ENCODE measurements at places on chromosomes 1 and 21. TPM values are rescaled to one million over a fixed set of nuclear protein-coding genes. Genes with fewer than 3 reads are reported as not detected.

Gene ADAMTS5
- 2.2 TPM for polyA plus RNA-seq

Gene LAD1
- 74.4 TPM for polyA plus RNA-seq

Gene FCRL5
- 0.76 TPM for polyA plus RNA-seq

Gene PEA15
- 69.4 TPM for polyA plus RNA-seq

Gene SAMSN1
- 10.5 TPM for polyA plus RNA-seq

Gene INKA2
- 2.1 TPM for polyA plus RNA-seq

Gene GIPC2
- polyA plus RNA-seq: 4.0 TPM

Gene GNAT2
- 0.43 TPM for polyA plus RNA-seq

Gene CHRNB2
- 0.12 TPM for polyA plus RNA-seq

- DNase-seq: no peak
- no peak overlapping the region for H3K4me3 ChIP-seq
- H3K27ac ChIP-seq: no peak overlapping the region
- peaks cover 48% of the 10 kb centered on the region for H3K27me3 ChIP-seq
- H3K36me3 ChIP-seq: no peaks in the 10 kb centered on the region
- H3K4me1 ChIP-seq: no peaks in the 10 kb centered on the region
These were observed 272.1 kb downstream of the FAM72C start for GRCh38 chr1:143699731-143700130.

GRCh38 chr21:29080454-29080941, 7.0 kb upstream of the CCT8 start:
- H3K4me1 ChIP-seq: peaks cover 35% of the 10 kb centered on the region
- DNase-seq: no peak
- H3K27ac ChIP-seq: peak overlapping the region; percentile 42
- no peaks in the 10 kb centered on the region for H3K36me3 ChIP-seq

- H3K4me1 ChIP-seq: peaks cover 3% of the 10 kb centered on the region
- H3K27ac ChIP-seq: no peak overlapping the region
- H3K4me3 ChIP-seq: no peak overlapping the region
- DNase-seq: no peak
- peaks cover 87% of the 10 kb centered on the region for H3K36me3 ChIP-seq
- no peaks in the 10 kb centered on the region for H3K27me3 ChIP-seq
These were observed 22.4 kb downstream of the VPS45 start for GRCh38 chr1:150089846-150090520.

GRCh38 chr1:170221031-170221430, 75.3 kb downstream of the NTMT2 start:
- DNase-seq: peak; percentile 7
- H3K27ac ChIP-seq: no peak overlapping the region
- H3K27me3 ChIP-seq: no peaks in the 10 kb centered on the region
- H3K4me1 ChIP-seq: no peaks in the 10 kb centered on the region
- no peaks in the 10 kb centered on the region for H3K36me3 ChIP-seq
- no peak overlapping the region for H3K4me3 ChIP-seq

DNA sequence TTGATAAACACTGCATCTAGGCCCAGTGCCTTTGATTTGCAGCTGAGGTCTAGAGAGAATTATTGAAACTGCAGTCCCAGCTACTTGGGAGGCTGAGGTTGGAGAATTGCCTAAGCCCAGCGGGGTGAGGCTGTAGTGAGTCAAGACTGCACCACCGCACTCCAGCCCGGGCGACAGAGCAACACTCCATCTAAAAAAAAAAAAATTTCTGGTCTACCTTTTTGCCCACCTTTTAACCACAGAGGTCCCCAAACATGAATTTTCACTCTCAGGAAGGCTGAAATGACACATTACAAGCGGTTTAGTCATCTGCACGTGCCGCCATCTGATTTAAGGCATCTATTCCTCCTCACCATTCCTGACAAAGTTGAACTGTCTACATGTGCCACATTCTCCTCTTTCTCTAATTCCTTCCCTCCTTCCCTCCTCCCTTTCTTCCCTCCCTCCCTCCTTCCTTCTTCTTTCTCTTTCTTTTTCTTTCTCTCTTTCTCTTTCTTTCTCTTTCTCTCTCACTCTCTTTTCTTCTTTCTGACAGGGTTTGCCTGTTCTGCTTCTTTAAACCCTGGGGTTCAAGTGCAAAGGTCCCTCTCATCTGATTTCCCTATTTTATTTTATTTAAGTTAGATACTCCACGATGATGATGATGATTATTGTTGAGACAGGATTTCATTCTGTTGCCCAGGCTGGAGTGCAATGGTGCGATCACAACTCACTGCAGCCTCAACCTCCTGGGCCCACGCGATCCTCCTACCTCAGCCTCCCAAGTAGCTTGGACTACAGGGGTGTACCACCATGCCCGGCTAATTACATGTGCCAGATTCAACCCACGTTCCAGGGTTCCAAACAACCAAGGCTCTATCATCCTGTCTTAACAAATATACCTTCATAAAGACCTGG, 3.0 kb upstream of the SOD1 start:
- peaks cover 14% of the 10 kb centered on the region for H3K4me1 ChIP-seq
- no peaks in the 10 kb centered on the region for H3K36me3 ChIP-seq
- H3K27me3 ChIP-seq: no peaks in the 10 kb centered on the region
- no peak overlapping the region for H3K27ac ChIP-seq
- no peak for DNase-seq
- H3K4me3 ChIP-seq: no peak overlapping the region

DNA sequence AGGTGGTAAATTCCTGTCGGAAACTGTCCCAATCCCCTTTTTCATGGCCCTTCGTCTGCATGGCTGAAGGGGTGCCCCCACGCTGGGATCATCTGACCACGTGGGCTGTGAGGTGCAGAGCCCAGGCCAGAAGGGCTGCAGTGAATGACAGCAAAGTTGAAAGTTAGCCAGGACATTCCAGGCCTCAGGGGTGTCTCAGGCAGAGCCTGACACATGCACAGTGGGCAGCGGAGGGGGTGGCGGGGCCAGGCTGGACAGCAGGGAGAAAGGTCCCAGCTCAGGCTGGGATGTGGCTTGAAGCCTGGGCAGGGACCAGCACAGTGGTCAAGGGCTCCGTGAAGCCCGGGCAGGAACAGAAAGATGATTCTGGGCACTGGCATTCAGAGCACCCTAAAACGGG, 49.6 kb downstream of the GRIK3 start:
- no peak overlapping the region for H3K27ac ChIP-seq
- H3K4me3 ChIP-seq: no peak overlapping the region
- DNase-seq: no peak
- peaks cover 10% of the 10 kb centered on the region for H3K4me1 ChIP-seq
- H3K27me3 ChIP-seq: peaks cover 8% of the 10 kb centered on the region
- no peaks in the 10 kb centered on the region for H3K36me3 ChIP-seq

DNA sequence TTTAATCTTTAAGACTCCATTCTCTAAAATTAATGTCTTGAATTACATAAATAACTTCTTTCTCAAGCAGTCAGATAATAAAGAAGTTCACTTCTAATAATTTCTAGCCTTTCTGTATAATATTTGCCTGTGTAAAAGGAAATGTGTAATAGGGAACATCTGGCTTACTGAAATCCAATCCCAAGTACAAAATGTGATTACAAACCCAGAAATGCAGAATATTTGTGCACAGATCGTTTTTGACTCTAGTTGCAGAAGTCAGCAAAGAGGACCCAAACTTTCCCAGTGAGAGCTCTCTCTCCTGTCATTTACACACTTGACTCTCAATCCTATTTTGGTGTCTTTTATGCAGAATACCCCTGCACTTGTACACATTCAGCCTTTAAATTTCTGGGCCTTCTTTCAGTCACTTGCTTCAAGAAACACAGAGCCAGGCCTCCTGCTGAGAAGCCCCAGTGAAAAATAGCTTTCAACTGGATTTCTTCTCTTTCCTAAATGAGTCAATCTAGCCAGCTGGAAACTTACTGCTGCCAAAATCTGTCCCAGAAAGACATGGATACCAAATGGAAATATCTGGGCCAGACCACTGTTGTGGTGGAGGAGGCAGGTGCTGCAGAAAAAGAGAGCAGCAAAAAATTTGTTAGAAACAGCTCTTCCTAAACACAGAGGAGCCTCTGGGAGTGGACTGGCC, 68.5 kb upstream of the ADAM30 start:
- DNase-seq: no peak
- no peak overlapping the region for H3K27ac ChIP-seq

DNA sequence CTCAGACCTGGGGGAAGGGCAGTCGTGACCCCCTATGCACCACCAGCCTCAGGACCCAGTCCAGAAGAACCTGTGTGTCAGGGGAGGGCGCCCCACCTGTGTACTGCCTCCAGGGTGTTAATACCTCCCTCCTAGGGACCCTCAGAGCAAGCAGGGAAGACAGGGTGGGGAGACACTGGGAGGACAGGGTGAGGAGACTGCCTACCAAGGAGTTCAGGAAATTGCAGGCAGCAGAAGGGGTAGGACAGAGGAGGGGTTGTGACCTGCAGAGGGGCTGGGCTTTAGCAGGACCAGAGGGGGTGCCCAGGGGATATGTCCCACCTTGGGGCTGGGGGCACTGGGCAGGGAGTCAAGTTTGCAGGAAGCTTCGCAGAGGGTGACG, 5.2 kb downstream of the C21orf58 start:
- H3K27me3 ChIP-seq: no peaks in the 10 kb centered on the region
- DNase-seq: no peak
- H3K4me3 ChIP-seq: no peak overlapping the region
- peaks cover 16% of the 10 kb centered on the region for H3K4me1 ChIP-seq

DNA sequence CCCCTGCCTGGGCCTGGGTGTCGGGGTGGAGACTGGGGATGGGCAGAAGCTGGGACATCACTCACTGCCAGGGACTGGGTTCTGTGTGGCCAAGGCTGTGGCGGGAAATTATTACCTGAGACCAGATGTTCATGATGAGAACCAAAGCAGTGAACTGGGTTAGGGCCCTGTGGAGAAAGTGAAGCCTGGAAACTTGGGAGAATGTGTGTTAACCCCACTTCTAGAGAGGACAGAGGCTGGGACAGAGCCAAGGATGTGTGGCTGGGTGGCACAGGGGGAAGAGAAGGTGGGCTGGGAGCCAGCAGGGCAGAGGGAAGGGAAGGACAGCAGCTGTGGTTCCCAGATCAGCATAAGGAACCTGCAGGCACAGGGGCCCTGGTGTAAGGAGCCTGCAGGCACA, 31.3 kb downstream of the CNIH3 start:
- H3K4me3 ChIP-seq: no peak overlapping the region
- no peak for DNase-seq
- H3K4me1 ChIP-seq: no peaks in the 10 kb centered on the region
- no peak overlapping the region for H3K27ac ChIP-seq
- H3K36me3 ChIP-seq: no peaks in the 10 kb centered on the region

GRCh38 chr1:100799954-100800612, 80.5 kb downstream of the VCAM1 start:
- no peaks in the 10 kb centered on the region for H3K27me3 ChIP-seq
- DNase-seq: no peak
- no peaks in the 10 kb centered on the region for H3K36me3 ChIP-seq
- no peak overlapping the region for H3K27ac ChIP-seq
- H3K4me3 ChIP-seq: no peak overlapping the region

- peak overlapping the region; percentile 93 for H3K27ac ChIP-seq
- H3K36me3 ChIP-seq: no peaks in the 10 kb centered on the region
- peaks cover 73% of the 10 kb centered on the region for H3K4me1 ChIP-seq
These were observed 1.9 kb upstream of the DCAF6 start for GRCh38 chr1:167934426-167935215.

- no peak for DNase-seq
- peaks cover 96% of the 10 kb centered on the region for H3K36me3 ChIP-seq
- no peak overlapping the region for H3K4me3 ChIP-seq
- H3K27ac ChIP-seq: no peak overlapping the region
- no peaks in the 10 kb centered on the region for H3K4me1 ChIP-seq
These were observed 15.3 kb upstream of the TMCO2 start for GRCh38 chr1:40232444-40232843.

- DNase-seq: no peak
- no peaks in the 10 kb centered on the region for H3K27me3 ChIP-seq
- H3K4me1 ChIP-seq: peaks cover 13% of the 10 kb centered on the region
- no peak overlapping the region for H3K27ac ChIP-seq
These were observed 1.1 kb upstream of the COA6 start for GRCh38 chr1:234372011-234372757.

- DNase-seq: no peak
- no peaks in the 10 kb centered on the region for H3K36me3 ChIP-seq
- no peaks in the 10 kb centered on the region for H3K4me1 ChIP-seq
- no peaks in the 10 kb centered on the region for H3K27me3 ChIP-seq
- H3K27ac ChIP-seq: no peak overlapping the region
These were observed 54.9 kb downstream of the AK5 start for GRCh38 chr1:77336729-77337128.

DNA sequence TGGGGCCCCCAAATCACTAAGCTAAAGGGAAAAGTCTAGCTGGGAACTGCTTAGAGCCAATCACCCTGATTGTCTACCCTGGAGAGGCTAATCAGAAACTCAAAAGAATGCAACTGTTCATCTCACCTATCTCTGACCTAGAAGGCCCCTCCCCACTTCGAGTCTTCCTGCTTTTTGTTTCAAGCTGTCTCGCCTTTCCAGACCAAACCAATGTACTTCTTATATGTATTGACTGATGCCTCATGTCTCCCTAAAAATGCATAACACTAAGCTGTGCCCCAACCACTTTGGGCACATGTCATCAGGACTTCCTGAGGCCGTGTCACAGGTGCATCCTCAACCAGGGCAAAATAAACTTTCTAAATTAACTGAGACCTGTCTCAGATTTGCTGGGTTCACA, 209.5 kb downstream of the APP start:
- no peaks in the 10 kb centered on the region for H3K27me3 ChIP-seq
- no peak for DNase-seq
- H3K4me3 ChIP-seq: no peak overlapping the region
- peaks cover 10% of the 10 kb centered on the region for H3K36me3 ChIP-seq
- no peak overlapping the region for H3K27ac ChIP-seq

DNA sequence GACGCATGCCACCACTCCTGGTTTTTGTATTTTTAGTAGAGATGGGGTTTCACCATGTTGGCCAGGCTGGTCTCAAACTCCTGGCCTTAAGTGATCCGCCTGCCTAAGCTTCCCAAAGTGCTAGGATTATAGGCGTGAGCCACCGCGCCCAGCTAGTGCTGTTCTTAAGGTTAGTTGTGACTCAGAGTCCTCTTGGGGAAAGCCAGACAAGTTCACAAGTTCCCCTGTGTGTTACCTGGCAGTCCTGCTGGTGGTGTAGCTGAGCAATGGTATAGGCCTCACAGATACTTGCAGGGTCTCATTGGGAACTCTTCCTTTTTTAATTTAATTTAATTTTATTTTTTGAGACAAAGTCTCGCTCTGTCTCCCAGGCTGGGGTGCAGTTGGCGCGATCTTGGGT, 10.6 kb downstream of the CFAP126 start:
- H3K4me3 ChIP-seq: no peak overlapping the region
- peaks cover 3% of the 10 kb centered on the region for H3K4me1 ChIP-seq
- H3K36me3 ChIP-seq: peaks cover 42% of the 10 kb centered on the region
- no peaks in the 10 kb centered on the region for H3K27me3 ChIP-seq

DNA sequence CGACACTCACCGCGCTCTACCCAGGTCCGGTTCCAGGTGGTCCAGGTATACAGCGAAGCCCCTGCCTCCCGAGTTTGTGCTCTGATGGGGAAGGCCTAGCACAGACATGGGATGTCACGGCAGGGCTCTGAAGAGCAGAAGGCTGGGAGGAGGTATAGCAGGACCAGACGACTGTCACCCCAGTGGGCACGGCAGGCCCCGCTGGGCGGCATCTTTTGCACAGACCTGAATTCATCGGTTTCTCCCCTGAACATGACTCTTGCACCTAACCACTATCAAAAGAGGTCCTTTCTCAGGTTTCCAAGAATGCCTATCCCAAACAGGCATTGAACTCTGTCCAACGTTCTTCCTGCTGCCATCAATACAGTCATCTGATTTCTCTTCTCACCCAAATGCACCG, 30.6 kb downstream of the ARHGEF16 start:
- no peak for DNase-seq
- H3K4me1 ChIP-seq: peaks cover 24% of the 10 kb centered on the region
- no peak overlapping the region for H3K4me3 ChIP-seq
- H3K27ac ChIP-seq: no peak overlapping the region
- H3K36me3 ChIP-seq: peaks cover 10% of the 10 kb centered on the region

GRCh38 chr1:222087221-222087920, 345.5 kb upstream of the DUSP10 start:
- no peaks in the 10 kb centered on the region for H3K36me3 ChIP-seq
- DNase-seq: no peak
- no peaks in the 10 kb centered on the region for H3K27me3 ChIP-seq
- H3K27ac ChIP-seq: no peak overlapping the region
- no peaks in the 10 kb centered on the region for H3K4me1 ChIP-seq
